Breast epithelium (tissue), 4 donors: ENCODE measurements at places on chromosomes 2 and 18.

DNA sequence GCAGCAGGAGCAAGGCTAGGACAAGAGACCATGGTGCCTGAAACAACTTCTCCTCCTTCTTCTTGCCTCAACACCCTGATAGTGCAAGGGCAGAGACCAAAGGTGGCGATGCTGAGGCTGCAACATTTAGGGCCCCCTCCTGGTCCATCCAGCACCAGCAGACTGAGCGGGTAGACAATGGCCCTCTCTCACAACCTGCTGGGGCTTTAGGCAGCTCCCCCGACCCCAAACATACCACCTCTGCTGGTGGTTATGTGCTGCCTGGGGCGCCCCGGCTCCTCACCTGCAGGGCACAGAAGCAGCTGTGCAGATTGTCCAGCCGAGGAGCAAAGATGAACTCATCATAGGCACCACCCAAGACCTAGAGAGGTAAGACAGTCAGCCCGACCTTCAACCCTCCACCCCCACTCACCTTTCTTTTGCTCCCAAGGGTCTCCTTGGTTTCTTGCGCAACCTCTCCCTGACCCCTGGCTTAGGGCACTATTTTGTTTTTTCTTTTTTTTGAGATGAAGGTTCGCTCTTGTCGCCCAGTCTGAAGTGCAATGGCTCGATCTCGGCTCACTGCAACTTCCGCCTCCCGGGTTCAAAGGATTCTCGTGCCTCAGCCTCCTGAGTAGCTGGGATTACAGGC lies 3.5 kb downstream of the DNPEP start:
- DNase-seq: no peak

DNA sequence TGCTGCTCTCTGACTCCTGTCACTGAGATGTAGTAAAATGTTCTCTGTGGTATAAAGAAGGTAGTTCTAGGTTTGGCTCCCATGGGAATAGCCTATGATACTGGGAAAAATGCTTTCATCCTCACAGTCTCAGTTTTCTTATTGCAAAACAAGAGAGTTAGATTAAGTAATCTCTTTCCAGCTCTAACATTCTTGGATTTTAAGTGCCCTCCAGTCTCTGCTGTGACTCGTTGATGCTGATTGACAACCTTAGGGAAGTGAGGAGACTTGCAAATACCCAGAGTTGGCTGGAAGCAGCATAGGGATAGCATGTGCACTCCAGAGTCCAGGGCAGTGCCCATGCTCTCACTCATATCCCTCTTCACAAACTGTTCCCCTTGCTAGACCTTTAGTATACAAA lies 534.9 kb downstream of the SLC4A3 start:
- no peak for DNase-seq

GRCh38 chr2:38691994-38692393 lies 26.1 kb downstream of the GALM start:
- DNase-seq: no peak

DNA sequence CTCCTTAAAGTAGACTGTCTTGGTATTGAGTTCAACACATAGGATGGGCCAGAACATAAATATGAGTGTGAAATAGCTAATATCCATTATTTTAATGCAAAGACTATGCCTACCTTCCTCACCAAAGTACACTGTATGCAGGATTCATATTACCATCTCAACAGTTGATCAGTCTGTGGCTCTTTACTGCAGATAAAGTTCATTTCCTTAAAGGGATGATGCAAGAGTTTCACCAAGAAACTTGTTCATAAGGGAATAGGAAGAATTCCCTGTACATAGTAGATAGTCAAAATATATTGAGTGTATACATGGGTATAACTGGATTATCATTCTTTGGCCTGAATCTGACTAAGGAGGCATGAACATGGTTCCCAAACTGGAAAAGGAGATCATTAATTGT lies 35.0 kb downstream of the MARS2 start:
- DNase-seq: no peak

- no peak for DNase-seq
Observed at GRCh38 chr2:20506201-20506685, 59.4 kb downstream of the RHOB start.

- no peak for DNase-seq
Observed at GRCh38 chr18:6055711-6056110, 160.4 kb upstream of the TMEM200C start.

GRCh38 chr18:10950876-10951630 lies 198.3 kb downstream of the PIEZO2 start:
- DNase-seq: no peak

GRCh38 chr2:139924070-139924469 lies 1143.9 kb upstream of the NXPH2 start:
- no peak for DNase-seq

GRCh38 chr2:42117923-42118753 lies 51.0 kb upstream of the EML4 start:
- DNase-seq: no peak

GRCh38 chr2:160666154-160667060 lies 172.8 kb upstream of the RBMS1 start:
- DNase-seq: no peak

DNA sequence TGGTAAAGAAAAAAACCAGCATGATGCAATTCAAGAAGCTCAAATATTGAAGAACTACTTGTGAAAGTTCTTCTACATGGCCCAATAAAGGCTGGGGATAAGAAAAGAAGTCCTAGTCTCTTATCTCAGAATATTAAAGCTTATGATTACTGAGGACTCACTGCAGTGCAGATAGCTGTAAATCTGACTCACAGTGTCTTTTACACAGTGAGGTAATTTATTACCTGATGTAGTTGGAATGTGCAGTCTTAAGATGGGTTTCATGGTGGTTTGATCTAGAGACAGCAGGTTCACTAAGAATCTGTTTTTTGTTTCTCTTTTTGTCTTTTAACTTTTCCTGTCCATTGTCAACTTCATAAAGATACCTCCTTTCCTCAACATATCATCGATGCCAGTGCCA lies 484.0 kb upstream of the MAP2 start:
- no peak for DNase-seq

DNA sequence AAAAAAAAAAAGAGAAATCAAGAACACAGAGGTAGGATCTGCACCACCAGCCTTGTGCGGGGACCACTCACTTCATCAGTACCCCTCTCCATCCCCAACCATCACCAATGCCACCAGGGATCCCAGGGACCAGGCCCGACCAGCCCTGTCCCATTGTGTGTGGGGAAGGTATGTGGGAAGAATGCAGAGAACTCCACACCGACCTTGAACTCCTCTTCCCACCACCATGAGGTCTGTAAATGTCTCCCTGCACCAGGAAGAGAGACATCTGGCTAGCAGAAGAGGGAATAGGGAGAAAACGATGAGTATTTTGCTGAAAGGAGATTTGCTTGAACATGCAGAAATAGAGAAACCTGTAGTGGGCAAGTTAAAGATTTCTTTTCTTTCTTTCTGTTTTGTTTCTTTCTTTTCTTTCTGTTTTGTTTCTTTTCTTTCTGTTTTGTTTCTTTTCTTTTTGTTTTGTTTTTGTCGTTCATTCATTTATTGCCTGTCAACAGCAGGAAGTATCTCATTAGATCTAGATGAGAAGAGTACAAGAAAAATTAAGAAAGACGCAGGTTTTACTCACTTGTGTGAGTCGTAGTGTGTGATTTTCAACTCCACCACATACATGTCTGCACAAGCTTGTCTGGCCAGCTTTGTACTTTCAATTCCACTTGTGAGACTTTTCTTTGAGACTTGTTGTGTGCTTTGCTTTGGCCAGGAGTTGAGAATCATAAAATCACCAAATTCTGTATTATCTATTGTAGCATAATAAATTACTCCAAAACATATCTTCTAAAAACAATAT lies 179.8 kb upstream of the HAAO start:
- DNase-seq: no peak

- DNase-seq: no peak
Observed at GRCh38 chr18:7814754-7815315, 247.7 kb downstream of the PTPRM start.

DNA sequence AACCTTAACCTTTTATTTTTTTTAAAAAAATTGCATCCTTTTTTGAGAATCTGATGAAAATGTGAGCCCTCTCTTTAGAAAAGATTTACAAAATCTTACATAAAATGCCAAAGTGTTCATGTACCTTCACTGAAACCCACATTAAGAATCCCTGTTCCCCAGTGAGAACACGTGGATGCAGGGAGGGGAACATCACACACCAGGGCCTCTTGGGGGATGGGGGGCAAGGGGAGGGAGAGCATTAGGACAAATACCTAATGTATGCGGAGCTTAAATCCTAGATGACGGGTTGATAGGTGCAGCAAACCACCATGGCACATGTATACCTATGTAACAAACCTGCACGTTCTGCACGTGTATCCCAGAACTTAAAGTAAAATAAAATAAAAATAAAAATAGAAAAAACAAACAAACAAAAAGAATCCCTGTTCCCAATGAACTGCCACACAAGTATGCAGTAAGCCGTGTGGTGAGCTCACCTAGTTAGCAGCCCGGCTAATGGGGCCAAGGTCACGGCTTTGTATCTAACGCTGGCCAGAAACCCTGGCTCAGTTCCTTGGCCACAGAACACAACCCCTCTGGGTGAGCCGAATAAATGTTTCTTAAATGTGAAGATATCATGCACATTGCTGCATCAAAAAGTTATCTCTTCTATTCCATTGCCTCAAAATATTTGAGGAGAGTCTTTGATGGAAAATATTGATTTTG lies 41.4 kb downstream of the CHST9 start:
- DNase-seq: no peak

DNA sequence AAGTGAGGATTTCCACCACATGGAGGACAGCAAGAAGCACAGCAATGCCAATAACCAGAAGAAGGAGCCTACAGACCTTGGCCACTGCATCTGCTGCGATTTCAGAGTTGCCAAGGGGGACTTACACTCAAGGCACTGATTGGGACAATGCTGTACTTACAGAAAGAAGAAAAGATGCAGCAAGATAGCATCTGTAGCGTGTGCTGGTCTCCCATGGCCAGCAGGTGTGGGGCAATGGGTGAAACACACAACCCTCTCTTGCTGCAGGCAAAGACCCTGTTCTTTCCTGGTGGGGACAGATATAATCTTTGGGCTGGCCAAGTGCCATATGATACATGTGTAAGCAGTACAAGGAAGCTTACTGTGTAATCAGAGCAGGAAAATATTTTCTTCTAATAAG lies 85.4 kb upstream of the GPR45 start:
- DNase-seq: no peak
